Activated CD4-positive, alpha-beta memory T cell treated with anti-CD3 and anti-CD28 coated beads, Interleukin-2, amount 10 ng/mL, durations not matched to agents 7 days and 5 days (primary cell): ENCODE measurements at places on chromosomes 4 and X. TPM values are rescaled to one million over a fixed set of nuclear protein-coding genes. Genes with fewer than 3 reads are reported as not detected.
A peak's percentile ranks its signal among the peaks of the same experiment; 100 is the strongest.

UGT2A1 gene
- not detected for total RNA-seq

- peaks cover 1% of the 10 kb centered on the region for H3K4me1 ChIP-seq
- H3K36me3 ChIP-seq = no peaks in the 10 kb centered on the region
- no peak for DNase-seq
- no peak overlapping the region for H3K4me3 ChIP-seq
- peaks cover 12% of the 10 kb centered on the region for H3K27me3 ChIP-seq
- H3K27ac ChIP-seq = no peak overlapping the region
Observed at GRCh38 chr4:109147135-109147534, 155.3 kb downstream of the COL25A1 start.

DNA sequence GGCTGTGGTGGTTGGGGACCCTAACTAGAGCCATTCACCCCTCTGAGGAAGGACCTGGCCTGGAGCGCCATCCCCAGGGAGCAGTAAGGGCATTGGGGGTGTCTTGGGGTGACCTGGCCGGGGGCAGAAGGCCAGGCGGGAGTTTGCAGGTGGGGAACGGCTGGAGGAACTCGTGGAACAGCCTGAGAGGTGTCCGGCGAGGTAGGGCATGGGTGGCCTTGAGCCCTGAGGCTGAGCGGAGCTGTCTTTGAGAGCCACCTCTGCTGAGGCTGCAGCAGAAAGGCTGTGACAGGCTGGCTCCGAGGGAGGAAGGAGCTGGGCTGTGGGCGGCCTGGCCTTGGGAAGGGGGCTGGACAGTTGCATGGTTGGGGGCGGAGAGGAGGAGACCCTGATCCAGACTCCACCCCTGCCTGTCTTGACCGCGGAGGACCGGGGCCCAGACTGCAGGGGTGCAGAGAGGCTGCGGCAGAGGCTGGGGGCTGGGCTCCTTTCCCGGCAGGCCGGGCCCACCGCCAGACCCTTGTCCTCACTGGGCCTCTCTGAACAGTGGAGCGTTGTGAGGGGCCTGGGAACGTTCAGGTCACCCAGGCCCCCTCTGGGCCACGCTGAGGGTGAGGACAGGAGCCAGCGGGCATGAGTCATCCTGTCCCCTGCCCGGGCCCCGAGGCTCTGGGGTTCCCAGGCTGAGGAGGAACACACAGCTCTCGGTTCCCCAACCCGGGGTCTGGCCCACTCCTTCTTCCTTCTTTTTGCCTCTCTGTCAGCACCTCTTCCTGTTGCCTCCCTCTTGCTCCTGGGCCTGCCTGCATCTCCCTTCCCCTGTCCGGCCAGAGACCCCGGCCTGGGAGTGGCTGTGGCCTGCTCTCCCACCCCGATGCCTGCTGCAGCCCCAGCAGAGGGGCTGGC, 8.1 kb downstream of the SH3BP2 start:
- peaks cover 50% of the 10 kb centered on the region for H3K4me1 ChIP-seq
- no peak for DNase-seq
- H3K27ac ChIP-seq = no peak overlapping the region
- peak overlapping the region; percentile 65 for H3K4me3 ChIP-seq
- H3K27me3 ChIP-seq = no peaks in the 10 kb centered on the region
- H3K36me3 ChIP-seq = no peaks in the 10 kb centered on the region

GRCh38 chr4:138596896-138597295, 354.7 kb upstream of the SLC7A11 start:
- no peak overlapping the region for H3K4me3 ChIP-seq
- H3K4me1 ChIP-seq = no peaks in the 10 kb centered on the region
- H3K27ac ChIP-seq = no peak overlapping the region
- H3K36me3 ChIP-seq = no peaks in the 10 kb centered on the region
- H3K27me3 ChIP-seq = no peaks in the 10 kb centered on the region
